Activated naive CD4-positive, alpha-beta T cell treated with anti-CD3 and anti-CD28 coated beads, Interleukin-2, amount 50 U/mL, for 72 hours (primary cell): ENCODE measurements at places on chromosomes 4 and X. TPM values are rescaled to one million over a fixed set of nuclear protein-coding genes. Genes with fewer than 3 reads are reported as not detected.

The UCP1 gene
- not detected for total RNA-seq

The ATP2B3 gene
- total RNA-seq, result not detected

The FREM3 gene
- not detected for total RNA-seq

The AFF2 gene
- 0.77 TPM for total RNA-seq

The CT45A2 gene
- not detected for total RNA-seq

The NLRP2B gene
- not detected for total RNA-seq

The CTAG1B gene
- total RNA-seq, result not detected

The GPRASP2 gene
- total RNA-seq, result 0.46 TPM
